K562 (cell line): ENCODE measurements at places on chromosomes 3 and 15.

- no peaks in the 10 kb centered on the region for H3K4me1 ChIP-seq
- H3K27me3 ChIP-seq: no peaks in the 10 kb centered on the region; the same call in 2 of the 3 replicates
- no peaks in the 10 kb centered on the region for H3K36me3 ChIP-seq
- no peak for DNase-seq
- no peak overlapping the region for H3K27ac ChIP-seq
These were observed 20.0 kb downstream of the CERS3 start for GRCh38 chr15:100508641-100509300.

DNA sequence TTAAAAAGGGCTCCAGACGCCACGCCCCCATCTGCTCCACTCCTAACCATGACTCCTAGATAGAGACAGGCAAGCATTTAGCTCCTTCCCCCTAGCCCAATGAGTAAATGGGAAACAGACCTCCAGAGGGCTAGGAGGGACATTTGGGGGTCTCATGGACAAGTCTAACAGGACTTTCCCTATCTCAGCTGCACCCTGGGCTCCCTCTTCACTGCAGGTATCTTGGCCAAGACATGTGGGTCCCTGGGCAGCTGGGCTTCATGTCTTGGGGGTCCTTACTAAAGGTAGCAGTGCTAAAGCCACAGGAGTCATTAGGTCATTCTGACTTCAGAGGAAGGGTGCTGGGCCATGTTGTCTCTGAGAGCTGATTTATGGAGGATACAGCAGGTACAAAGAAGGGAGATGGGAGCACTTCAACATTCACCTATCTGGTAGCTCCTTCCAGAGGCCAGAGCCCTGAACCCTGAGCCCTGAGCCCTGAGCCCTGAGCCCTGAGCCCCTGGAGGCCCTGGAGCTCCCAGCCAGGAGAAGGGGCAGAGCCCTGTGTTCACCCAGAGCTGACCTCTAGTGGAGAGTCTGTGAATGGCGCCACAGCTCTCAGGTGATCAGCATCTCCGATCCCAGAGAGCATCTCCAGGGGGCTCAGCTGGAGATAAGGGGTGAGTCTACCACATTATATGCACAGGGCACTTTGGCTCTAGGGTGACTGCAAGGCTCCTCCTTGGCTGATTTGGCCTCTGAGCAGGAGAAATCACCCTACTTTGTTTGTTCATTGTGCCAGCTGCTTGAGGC lies 40.1 kb upstream of the EPHB1 start:
- no peak overlapping the region for H3K4me3 ChIP-seq
- H3K4me1 ChIP-seq: no peaks in the 10 kb centered on the region
- peak; percentile 58 for DNase-seq
- H3K36me3 ChIP-seq: no peaks in the 10 kb centered on the region
- no peak overlapping the region for H3K27ac ChIP-seq
- H3K27me3 ChIP-seq: no peaks in the 10 kb centered on the region

DNA sequence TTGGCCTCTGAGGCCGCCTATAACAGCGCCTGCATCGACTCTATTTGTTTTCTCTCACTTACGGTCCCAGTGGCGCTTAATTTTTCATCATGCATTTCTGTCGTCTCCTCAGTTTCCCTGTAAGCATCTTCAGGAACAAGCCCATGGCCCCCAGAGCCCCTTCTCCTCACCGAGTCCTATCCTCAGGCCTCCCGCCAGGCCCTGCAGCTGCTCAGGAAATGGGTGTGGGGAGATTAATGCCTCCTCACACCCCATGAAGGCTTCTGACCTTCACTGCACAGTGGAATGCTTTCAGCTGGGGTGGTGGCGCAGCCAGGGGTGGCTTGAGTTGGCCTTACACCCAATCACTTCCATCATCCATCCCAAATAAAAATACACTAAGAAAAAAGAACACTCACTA lies 260.4 kb downstream of the FAM43A start:
- DNase-seq: no peak
- peaks cover 11% of the 10 kb centered on the region; the same call in 2 of the 3 replicates for H3K27me3 ChIP-seq
- no peaks in the 10 kb centered on the region for H3K4me1 ChIP-seq

GRCh38 chr3:166734734-166735133 lies 645.4 kb downstream of the ZBBX start:
- H3K27me3 ChIP-seq: no peaks in the 10 kb centered on the region
- H3K36me3 ChIP-seq: no peaks in the 10 kb centered on the region
- no peak overlapping the region for H3K27ac ChIP-seq
- no peak for DNase-seq
- H3K4me1 ChIP-seq: no peaks in the 10 kb centered on the region
- no peak overlapping the region for H3K4me3 ChIP-seq

- H3K27ac ChIP-seq: no peak overlapping the region
- DNase-seq: no peak
- H3K4me1 ChIP-seq: no peaks in the 10 kb centered on the region
These were observed 282.7 kb upstream of the ATP10A start for GRCh38 chr15:26145796-26146195.

DNA sequence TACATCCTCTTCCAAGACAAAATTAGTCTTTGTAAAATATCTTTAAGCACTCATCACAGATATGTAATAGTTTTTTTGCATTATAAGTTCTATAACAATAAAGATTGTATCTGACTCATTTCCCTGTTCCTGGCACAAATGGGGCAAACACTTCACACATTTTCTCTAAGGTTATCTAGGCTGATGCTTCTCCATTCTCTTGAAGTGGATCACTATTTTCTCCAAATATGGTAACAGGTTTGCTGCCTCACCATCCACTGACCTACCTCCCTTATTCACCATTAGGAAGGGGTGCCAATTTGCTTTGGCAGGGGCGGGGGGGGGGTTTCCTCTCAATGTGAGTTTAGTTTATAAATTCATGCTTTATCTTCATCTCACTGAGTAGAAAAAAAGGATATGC lies 767.7 kb upstream of the LMCD1 start:
- no peaks in the 10 kb centered on the region for H3K27me3 ChIP-seq
- no peaks in the 10 kb centered on the region for H3K4me1 ChIP-seq
- DNase-seq: no peak
- H3K4me3 ChIP-seq: no peak overlapping the region

- no peaks in the 10 kb centered on the region for H3K4me1 ChIP-seq
- H3K27ac ChIP-seq: no peak overlapping the region
- H3K36me3 ChIP-seq: peaks cover 97% of the 10 kb centered on the region
- DNase-seq: no peak
- no peak overlapping the region for H3K4me3 ChIP-seq
These were observed 14.6 kb downstream of the PSMD6 start for GRCh38 chr3:64008487-64009351.

DNA sequence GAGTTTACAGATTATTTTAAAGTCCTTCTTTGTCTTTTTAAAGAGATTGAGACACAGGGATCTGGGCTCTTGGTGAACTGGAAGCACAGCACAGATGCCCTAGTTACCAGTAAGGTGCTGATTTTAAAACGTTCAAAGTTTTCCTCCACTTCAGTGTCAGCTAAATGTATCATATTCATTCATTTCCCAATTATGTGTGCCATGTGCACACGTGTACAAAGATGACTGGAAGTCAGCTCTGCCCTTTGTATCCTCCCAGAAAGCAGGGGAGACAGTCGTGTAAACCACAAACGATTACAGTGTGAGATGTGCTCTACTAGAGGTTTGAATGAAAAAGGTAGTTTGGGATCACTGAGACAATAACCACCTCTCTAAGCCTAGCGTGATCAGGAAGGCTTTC lies 730 bp downstream of the ZKSCAN7 start:
- H3K36me3 ChIP-seq: no peaks in the 10 kb centered on the region
- peaks cover 6% of the 10 kb centered on the region for H3K4me1 ChIP-seq
- no peak for DNase-seq
- H3K27ac ChIP-seq: no peak overlapping the region

DNA sequence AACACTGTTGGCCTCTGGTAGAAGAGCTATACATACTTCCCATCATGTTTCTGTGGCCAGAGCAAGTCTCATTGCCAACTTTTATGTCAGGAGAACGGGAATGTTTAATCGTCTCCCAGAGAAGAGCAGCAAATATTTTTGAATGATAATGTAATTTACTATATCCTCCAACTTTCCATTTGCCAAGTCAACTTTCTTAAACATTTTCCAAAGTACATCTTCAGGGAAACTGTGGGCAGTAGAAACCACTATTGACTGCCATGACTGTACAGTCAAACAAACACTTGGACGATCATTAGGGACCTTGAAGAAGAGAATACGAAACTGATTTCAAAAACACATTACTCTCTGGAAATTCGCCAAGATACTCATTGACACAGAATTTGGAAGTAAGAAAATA lies 201.5 kb downstream of the GABRB3 start:
- no peak overlapping the region for H3K27ac ChIP-seq
- H3K4me3 ChIP-seq: no peak overlapping the region
- DNase-seq: no peak
- H3K4me1 ChIP-seq: no peaks in the 10 kb centered on the region
- H3K27me3 ChIP-seq: no peaks in the 10 kb centered on the region
- no peaks in the 10 kb centered on the region for H3K36me3 ChIP-seq

DNA sequence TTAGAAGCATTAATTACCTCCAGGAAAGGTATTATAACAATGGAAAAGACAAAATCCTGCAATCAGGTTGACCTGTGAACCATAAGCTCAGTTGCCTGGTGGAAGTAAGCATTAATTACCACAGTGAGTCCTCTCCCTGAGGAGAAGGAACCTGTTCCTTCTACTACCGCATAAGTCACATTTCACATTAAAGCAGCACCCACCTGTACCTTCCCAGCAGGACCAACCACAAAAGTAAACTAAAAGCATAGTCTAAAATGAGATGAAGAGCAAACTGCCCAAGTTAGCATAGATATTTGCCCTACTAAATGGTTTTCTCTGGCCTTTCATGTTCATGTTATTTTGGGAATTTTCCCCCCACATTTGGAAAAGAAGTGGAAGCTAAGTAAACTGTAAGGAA lies 78.2 kb downstream of the EFL1 start:
- no peaks in the 10 kb centered on the region for H3K4me1 ChIP-seq
- H3K4me3 ChIP-seq: no peak overlapping the region
- no peak overlapping the region for H3K27ac ChIP-seq
- no peaks in the 10 kb centered on the region for H3K27me3 ChIP-seq
- H3K36me3 ChIP-seq: no peaks in the 10 kb centered on the region
- no peak for DNase-seq

- no peak for DNase-seq
- no peaks in the 10 kb centered on the region for H3K4me1 ChIP-seq
- no peaks in the 10 kb centered on the region for H3K27me3 ChIP-seq
- H3K4me3 ChIP-seq: no peak overlapping the region
- no peaks in the 10 kb centered on the region for H3K36me3 ChIP-seq
These were observed 248.4 kb upstream of the CMC1 start for GRCh38 chr3:27993051-27993450.

GRCh38 chr15:40038275-40038637 lies 725 bp downstream of the SRP14 start:
- peaks cover 3% of the 10 kb centered on the region for H3K4me1 ChIP-seq
- peak overlapping the region; percentile 87 for H3K4me3 ChIP-seq
- no peaks in the 10 kb centered on the region for H3K27me3 ChIP-seq
- H3K27ac ChIP-seq: peak overlapping the region; percentile 88
- DNase-seq: peak; percentile 35

GRCh38 chr15:94677202-94677790 lies 445.9 kb downstream of the MCTP2 start:
- no peak overlapping the region for H3K4me3 ChIP-seq
- no peak overlapping the region for H3K27ac ChIP-seq
- no peak for DNase-seq
- H3K36me3 ChIP-seq: no peaks in the 10 kb centered on the region

GRCh38 chr3:174340624-174341587 lies 518.2 kb upstream of the NAALADL2 start:
- H3K27ac ChIP-seq: no peak overlapping the region
- no peaks in the 10 kb centered on the region for H3K27me3 ChIP-seq
- no peak overlapping the region for H3K4me3 ChIP-seq
- H3K4me1 ChIP-seq: no peaks in the 10 kb centered on the region
- H3K36me3 ChIP-seq: no peaks in the 10 kb centered on the region
- no peak for DNase-seq

DNA sequence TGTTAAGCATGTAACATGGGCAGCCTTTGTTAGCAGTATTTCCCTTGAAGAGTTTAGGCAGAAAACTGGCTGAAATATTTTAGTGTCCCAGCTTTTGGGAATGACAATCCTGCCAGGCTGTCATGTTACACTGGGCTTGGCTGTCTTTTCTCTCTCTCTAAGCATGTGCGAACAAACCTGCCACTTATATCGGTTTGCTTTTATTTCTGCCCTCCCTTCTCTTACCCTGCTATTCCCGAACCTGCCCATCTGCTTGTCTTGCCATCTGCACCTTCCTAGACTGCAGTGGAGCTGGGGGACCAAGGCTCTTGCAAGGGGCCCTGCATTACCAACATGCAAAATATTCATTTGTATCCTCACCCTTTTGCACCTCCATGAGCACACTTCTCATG lies 339.6 kb downstream of the EPHB1 start:
- no peak for DNase-seq
- no peaks in the 10 kb centered on the region for H3K36me3 ChIP-seq
- no peak overlapping the region for H3K27ac ChIP-seq

DNA sequence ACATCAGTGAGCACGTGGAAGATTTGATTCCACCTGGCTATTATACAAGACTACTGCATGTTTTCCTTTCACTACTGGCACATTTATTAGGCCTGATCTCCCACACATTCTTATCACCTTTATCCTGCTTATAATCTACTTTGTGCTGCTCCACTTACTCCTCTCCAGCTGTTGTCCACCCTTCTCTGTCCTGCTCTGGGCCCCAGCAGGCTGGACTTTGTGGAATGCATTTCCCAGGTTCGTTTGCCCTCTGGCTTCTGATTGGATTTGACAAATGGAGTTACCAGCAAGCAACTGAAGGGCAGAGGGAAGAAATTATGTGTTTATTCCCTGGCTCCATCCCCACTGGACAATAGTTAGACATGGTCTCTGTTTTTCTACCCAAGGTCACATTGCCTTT lies 75.5 kb downstream of the DCLK3 start:
- H3K27me3 ChIP-seq: no peaks in the 10 kb centered on the region
- H3K4me3 ChIP-seq: no peak overlapping the region
- H3K27ac ChIP-seq: no peak overlapping the region
- H3K36me3 ChIP-seq: no peaks in the 10 kb centered on the region
- no peak for DNase-seq
- H3K4me1 ChIP-seq: no peaks in the 10 kb centered on the region

- H3K27me3 ChIP-seq: no peaks in the 10 kb centered on the region
- H3K36me3 ChIP-seq: no peaks in the 10 kb centered on the region
- no peak for DNase-seq
- no peak overlapping the region for H3K27ac ChIP-seq
- H3K4me1 ChIP-seq: peaks cover 32% of the 10 kb centered on the region
These were observed 10.1 kb downstream of the USP3 start for GRCh38 chr15:63514531-63514943.

- no peaks in the 10 kb centered on the region for H3K4me1 ChIP-seq
- H3K4me3 ChIP-seq: no peak overlapping the region
- H3K36me3 ChIP-seq: no peaks in the 10 kb centered on the region
- no peak overlapping the region for H3K27ac ChIP-seq
- DNase-seq: no peak
These were observed 39.8 kb upstream of the GMNC start for GRCh38 chr3:190902292-190902691.

DNA sequence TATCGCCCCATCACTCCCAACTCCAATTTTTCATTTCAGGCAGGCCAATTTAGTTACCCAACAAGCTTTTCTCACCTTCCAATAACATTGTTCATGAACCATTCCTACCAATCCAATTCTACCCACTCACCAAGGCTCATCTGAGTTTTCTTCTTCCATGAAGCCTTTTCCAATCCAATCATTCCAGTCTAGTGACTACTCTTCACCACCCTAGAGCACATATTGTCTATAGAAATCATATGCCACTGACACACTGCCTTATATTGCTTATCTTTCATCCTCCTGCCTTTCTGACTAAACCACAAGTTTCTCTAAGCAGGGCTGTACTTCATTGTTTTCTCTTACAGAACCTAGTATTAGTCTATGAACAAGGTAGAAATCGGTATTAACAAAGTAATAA lies 11.4 kb downstream of the CCDC14 start:
- no peaks in the 10 kb centered on the region for H3K4me1 ChIP-seq
- H3K27ac ChIP-seq: no peak overlapping the region
- H3K27me3 ChIP-seq: no peaks in the 10 kb centered on the region
- peaks cover 72% of the 10 kb centered on the region for H3K36me3 ChIP-seq
- DNase-seq: no peak
